ENCODE measurements at places on chromosomes 5 and 9.

- no peak for DNase-seq
Observed at GRCh38 chr5:110809006-110809405, 70.2 kb downstream of the SLC25A46 start.

DNA sequence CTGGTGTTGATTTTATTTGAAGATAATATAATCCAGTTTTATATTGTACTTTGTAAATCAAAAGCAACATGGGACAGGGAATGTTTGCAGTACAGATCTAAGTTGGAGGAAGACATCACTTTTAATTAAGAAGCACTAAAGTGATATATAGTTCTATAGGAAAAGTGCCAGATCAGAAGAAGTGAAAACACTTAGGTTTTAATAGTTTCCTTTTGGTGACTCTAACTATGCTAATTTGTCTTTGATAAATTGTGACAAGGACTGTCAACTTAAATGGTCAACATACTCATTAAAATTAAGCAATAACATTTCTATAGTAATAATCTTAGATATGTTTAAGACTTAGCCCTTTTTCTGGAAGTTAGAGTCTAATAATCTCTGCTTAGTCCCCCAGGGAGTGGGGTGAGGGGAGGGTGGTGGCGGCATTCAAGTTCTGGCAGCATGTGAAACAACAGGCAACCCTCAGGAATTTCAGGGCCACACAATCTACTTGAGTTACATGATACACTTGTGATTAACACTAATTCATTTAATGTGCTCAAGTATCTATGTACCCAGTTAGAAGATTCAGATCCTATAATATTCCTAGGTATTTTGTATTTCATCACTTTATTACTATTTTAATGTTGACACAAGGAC lies 1026.5 kb downstream of the NR2F1-AS1 start:
- DNase-seq, result no peak

DNA sequence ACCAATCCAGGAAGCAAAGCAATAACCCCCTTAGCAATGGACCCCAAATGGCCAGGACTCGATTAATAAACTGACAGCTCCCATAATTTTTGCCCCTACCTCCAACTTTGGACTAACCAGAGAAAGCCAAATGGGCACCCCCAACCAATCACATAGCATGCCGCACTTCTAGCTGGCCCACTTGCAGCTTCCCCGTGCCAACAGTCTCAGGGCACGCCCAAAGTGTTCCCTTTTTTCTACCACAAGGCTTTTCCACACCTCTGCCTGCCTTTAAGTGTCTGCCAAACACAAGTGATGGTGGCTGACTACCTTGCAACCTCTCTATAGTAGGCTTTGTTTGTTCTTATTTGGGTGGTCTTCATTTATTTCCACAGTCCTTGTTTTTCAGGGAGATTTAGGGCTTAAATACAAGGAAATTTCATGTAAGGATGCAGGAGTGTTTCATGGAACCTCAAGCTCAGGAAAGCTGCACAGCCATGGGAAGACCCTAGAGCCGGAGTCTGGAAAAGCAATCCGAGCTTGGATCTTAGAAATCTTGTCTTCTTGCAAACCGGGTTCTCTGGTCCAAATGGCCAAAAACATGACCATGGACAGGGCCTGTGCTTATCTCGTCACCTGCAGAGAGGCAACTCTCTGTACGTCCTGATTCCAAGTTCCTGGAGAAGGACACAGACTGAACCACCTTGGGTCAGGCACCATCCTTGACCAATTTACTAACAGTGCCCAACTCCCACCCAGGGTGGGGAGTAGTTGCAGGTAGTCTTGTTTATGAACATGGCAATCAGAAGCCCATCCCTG lies 89.2 kb downstream of the THBS4 start:
- no peak for DNase-seq

GRCh38 chr5:141734501-141735229 lies 52.6 kb upstream of the ARAP3 start:
- DNase-seq, result peak; percentile 15

DNA sequence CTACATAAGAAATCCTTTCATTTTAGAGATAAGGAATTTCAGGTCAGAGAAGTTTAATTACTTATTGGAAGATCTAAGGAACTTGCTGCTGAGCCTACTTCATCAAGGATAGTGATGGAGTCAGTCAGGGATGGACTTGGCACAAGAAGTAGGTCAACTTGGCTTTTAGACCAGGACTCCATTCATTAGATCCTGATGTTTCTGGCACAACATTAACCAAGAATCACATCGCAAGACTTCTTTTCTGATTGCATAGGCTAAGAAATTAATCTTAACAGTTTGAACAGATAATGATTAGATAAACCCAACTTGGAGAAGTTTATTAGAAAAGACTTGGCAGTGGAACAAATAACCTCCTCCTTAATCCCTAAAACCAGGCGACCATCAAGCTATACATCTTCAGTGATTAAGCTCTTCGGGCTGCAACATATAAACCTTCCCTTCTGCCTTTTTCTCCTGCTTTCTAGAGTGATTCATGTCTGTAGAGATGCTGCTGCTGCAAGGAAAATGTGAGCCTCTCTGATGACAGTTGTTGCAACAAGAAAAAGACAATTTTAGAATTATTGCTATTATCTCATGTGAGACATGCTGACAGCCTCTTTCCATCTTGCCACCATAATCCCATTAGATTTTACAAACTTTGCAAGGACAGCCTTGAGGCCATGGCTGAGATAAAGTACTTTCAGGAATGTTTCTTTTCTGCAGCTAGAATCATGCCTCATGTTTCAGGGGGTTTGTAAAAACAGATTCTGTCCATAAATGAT lies 207.9 kb upstream of the SLC27A6 start:
- DNase-seq, result no peak

DNA sequence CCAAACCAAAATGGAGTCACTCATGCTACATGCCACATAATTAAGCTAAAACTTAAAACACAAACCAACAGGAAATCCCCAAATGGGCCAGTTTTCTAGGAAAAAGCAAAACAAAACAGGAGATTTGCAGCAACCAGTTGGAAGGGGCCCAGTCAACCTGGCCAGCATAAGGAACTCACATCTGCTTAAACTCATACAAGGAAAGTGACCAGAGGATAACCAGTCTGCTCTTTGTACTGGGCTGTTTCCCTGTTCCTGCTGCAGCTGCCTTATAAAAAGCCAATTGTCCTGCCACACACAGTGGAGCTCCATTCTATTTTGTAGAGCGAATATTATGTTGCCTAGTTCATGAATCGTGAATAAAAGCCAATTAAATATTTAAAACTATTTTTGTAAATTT lies 29.5 kb upstream of the PTPDC1 start:
- no peak for DNase-seq

GRCh38 chr5:68159224-68159951 lies 56.2 kb upstream of the PIK3R1 start:
- DNase-seq, result no peak

DNA sequence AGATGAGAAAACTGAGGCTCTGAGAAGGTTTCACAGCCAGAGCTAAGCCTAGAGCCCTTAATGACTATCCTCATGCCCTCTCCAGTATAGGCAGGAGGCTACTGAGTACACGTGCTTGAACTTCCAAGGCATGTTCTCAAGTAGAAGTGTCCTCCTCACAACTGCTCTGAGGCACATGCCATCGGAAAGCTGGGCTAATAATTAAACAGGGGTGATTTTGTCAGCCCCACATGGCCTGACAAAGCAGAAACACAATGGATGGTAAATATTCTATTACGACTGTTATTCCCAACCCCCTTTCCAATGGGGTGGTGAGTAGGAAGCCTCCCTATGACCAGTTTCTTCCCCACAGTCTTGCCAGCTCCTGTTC lies 34.3 kb downstream of the KCNIP1 start:
- no peak for DNase-seq

DNA sequence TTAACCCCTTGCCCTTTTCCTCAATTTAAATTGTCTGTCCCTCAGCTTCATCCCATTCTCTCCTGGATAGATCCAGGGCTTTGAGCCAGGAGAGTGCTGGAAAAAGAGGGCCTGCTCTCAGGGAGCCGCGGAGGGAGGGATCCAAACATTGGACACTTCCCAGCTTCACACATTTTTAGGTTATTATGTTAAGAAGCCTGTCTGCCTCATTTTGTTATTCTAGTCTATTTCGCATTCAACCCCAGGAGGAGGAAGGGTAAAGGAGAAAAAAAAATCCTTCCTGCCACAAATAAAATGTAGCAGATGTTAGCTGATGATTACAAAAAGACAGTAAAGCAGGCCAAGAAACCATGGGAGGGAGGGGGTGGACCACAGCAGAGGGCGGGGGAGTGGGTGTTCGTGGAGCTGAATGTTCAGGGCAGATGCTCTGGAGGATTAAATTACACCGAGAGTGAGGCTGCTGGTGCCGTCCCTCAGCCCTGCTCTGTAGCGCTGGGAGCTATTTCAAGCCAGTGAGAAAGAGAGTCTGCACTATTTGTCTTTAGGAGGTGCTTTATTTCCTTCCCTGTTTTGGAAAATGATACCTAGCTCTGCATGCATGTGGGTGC lies 60.6 kb upstream of the ZFR start:
- DNase-seq, result no peak

GRCh38 chr9:120187758-120188157 lies 392.2 kb downstream of the CDK5RAP2 start:
- DNase-seq, result no peak
